Adrenal gland (tissue), 19 donors: ENCODE measurements at places on chromosomes 2 and 18.
A peak's percentile ranks its signal among the peaks of the same experiment; 100 is the strongest.

DNA sequence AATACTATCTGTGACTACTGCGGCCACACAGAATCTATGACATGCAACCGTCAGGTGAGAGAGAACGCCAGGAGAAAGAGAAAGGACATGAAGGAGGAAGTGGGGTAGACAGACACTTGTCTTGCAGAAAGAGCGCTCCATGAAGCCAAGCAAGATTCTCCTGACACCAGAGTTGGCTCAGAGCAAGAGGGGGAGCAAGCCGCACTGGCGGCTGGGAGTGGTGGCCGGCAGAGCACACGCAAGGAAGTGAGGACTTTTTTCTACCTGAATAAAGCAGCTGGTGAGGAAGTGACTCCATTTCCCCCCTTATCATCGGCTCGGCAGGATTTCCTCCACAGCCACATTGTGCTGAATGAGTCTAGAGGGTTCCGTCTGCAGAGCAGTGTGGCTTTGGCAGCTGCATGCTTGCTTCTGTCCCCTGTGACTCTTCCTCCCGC, 181.6 kb downstream of the BCL2 start:
- H3K4me1 ChIP-seq, result no peaks in the 10 kb centered on the region
- H3K27me3 ChIP-seq, result no peaks in the 10 kb centered on the region
- peak; percentile 58 for DNase-seq
- no peak overlapping the region for H3K4me3 ChIP-seq
- H3K36me3 ChIP-seq, result no peaks in the 10 kb centered on the region

- no peaks in the 10 kb centered on the region for H3K4me1 ChIP-seq
- no peaks in the 10 kb centered on the region for H3K36me3 ChIP-seq
- no peaks in the 10 kb centered on the region for H3K27me3 ChIP-seq
- DNase-seq, result no peak
- no peak overlapping the region for H3K4me3 ChIP-seq
- H3K27ac ChIP-seq, result no peak overlapping the region
These were observed 381.8 kb upstream of the NRXN1 start for GRCh38 chr2:51413726-51414125.

- no peaks in the 10 kb centered on the region for H3K27me3 ChIP-seq
- no peaks in the 10 kb centered on the region for H3K36me3 ChIP-seq
- DNase-seq, result no peak
These were observed 279.8 kb downstream of the AFF3 start for GRCh38 chr2:99862566-99862965.

DNA sequence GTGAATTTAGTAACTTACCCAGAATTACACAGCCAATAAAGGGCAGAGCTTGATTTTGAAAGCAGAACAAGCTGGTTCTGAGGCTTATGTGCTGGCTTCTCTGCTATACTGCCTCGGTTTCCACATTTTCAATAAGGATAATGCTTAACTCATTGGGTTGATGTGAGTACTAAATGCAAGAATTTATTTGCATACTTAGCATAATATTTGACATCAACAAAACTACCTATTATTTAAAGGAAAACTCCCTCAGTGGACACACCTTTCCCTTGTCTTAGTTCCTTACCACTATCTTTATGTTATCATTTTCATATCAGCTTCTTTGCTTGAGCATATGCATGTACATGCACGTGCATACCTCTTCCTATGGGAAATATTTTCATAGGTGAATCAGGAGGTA, 3.0 kb upstream of the TGFA start:
- peaks cover 10% of the 10 kb centered on the region for H3K27me3 ChIP-seq
- H3K36me3 ChIP-seq, result no peaks in the 10 kb centered on the region

GRCh38 chr2:20501974-20502373, 55.1 kb downstream of the RHOB start:
- H3K4me3 ChIP-seq, result no peak overlapping the region
- peaks cover 8% of the 10 kb centered on the region for H3K4me1 ChIP-seq
- DNase-seq, result peak; percentile 58
- H3K27ac ChIP-seq, result peak overlapping the region; percentile 82
- H3K36me3 ChIP-seq, result no peaks in the 10 kb centered on the region

GRCh38 chr2:5020116-5020875, 671.9 kb upstream of the SOX11 start:
- H3K27ac ChIP-seq, result no peak overlapping the region
- no peak for DNase-seq
- H3K36me3 ChIP-seq, result no peaks in the 10 kb centered on the region

GRCh38 chr2:207130958-207131521, 34.7 kb downstream of the KLF7 start:
- no peaks in the 10 kb centered on the region for H3K36me3 ChIP-seq
- peaks cover 71% of the 10 kb centered on the region for H3K4me1 ChIP-seq
- H3K4me3 ChIP-seq, result no peak overlapping the region
- no peak for DNase-seq
- H3K27ac ChIP-seq, result no peak overlapping the region

DNA sequence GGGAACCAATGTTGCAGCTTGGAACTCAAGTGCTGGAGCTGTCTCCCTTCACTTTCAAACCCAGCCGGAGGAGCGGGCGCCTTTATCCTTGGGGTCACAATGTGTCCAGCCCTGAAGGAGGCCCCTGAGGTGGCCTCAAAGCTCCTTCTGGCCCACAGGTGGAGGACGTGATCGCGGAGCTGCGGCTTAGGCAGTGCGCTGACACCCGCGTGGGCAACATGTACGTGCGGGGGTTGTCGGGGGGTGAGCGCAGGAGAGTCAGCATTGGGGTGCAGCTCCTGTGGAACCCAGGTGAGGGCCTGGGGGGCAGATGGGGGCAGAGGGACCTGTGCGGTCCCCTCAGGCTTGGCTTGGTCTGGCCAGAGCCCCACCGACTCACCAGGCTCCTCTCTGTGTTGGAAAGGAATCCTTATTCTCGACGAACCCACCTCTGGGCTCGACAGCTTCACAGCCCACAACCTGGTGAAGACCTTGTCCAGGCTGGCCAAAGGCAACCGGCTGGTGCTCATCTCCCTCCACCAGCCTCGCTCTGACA, 13.5 kb downstream of the ABCG8 start:
- H3K27ac ChIP-seq, result no peak overlapping the region
- no peaks in the 10 kb centered on the region for H3K4me1 ChIP-seq
- H3K36me3 ChIP-seq, result no peaks in the 10 kb centered on the region
- H3K4me3 ChIP-seq, result no peak overlapping the region

GRCh38 chr2:120398996-120399888, 53.3 kb downstream of the INHBB start:
- no peaks in the 10 kb centered on the region for H3K4me1 ChIP-seq
- no peak overlapping the region for H3K4me3 ChIP-seq
- DNase-seq, result no peak
- no peaks in the 10 kb centered on the region for H3K36me3 ChIP-seq

GRCh38 chr2:85012855-85013254, 41.9 kb downstream of the KCMF1 start:
- no peaks in the 10 kb centered on the region for H3K36me3 ChIP-seq
- no peak overlapping the region for H3K4me3 ChIP-seq
- H3K27ac ChIP-seq, result no peak overlapping the region
- H3K27me3 ChIP-seq, result no peaks in the 10 kb centered on the region
- peaks cover 49% of the 10 kb centered on the region for H3K4me1 ChIP-seq

DNA sequence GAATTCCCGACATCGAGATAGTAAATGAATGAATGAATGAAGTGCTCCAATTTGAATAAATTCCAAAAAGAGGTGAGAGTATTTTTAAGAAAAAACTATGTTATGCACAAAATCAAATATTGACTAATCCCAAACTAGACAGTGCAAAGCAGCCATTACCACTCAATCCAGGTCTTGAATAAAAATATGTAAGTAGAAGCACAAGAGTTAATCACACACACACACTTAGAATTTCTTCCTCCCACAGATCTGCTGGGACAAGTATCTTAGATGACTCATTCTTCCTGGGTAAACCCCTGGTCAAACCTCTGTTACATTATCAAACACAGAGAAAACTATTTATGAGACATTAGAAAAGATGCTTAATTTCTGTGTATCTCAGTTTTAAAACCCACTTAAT, 102.0 kb downstream of the PLA2R1 start:
- H3K36me3 ChIP-seq, result no peaks in the 10 kb centered on the region
- no peak for DNase-seq
- H3K27me3 ChIP-seq, result no peaks in the 10 kb centered on the region
- no peak overlapping the region for H3K27ac ChIP-seq

DNA sequence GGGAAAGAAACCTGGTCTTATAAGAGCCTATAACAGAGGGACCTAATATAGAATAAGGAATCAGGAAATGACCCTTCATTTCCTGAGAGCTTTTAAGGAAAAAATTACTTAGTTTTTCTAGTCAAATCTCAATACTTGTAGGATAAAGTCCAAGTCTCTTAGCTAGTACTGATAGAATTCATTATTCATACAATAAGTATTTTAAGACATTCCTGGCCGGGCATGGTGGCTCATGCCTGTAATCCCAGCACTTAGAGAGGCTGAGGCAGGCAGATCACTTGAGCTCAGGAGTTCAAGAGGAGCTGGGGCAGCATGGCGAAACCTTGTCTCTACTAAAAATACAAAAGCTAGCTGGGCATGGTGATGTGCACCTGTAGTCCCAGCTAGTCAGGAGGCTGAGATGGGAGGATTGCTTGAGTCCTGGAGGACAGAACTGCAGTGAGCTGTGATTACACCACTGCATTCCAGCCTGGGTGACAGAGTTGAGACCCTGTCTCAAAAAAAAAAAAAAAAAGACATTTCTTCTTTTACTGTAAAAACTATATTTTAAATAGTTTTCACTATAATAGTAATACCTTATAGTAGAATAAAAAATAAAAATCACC, 3.2 kb downstream of the RAB3GAP1 start:
- no peaks in the 10 kb centered on the region for H3K36me3 ChIP-seq
- H3K27ac ChIP-seq, result no peak overlapping the region
- no peak for DNase-seq

GRCh38 chr2:104025295-104025694, 828.6 kb upstream of the POU3F3 start:
- H3K27ac ChIP-seq, result no peak overlapping the region
- H3K27me3 ChIP-seq, result no peaks in the 10 kb centered on the region
- H3K4me1 ChIP-seq, result no peaks in the 10 kb centered on the region
- no peak overlapping the region for H3K4me3 ChIP-seq
- no peaks in the 10 kb centered on the region for H3K36me3 ChIP-seq
- no peak for DNase-seq
